ENCODE measurements at places on chromosomes 2 and 18. TPM values are rescaled to one million over a fixed set of nuclear protein-coding genes. Genes with fewer than 3 reads are reported as not detected.

GRCh38 chr18:79945118-79946042 lies 6.1 kb downstream of the SLC66A2 start:
- no peak for DNase-seq

DNA sequence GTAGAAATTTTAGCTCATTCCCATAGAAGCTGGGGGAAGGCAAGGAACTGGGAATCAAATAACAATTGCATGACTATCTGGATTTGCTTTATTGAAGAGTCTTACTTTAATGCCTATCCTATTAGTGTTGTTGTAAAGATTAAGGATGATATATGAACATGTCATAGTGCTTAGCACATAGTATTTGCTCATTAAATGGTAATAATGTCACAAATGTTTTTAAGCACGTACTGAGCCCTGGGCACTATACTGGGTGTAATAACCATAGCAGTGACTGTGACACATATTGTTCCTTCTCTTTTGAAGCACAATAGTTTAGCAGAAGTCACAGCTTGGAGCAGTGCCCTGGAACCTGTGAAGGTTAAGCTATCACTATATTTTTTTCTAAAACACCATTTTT lies 47.2 kb upstream of the DTNB start:
- no peak for DNase-seq

DNA sequence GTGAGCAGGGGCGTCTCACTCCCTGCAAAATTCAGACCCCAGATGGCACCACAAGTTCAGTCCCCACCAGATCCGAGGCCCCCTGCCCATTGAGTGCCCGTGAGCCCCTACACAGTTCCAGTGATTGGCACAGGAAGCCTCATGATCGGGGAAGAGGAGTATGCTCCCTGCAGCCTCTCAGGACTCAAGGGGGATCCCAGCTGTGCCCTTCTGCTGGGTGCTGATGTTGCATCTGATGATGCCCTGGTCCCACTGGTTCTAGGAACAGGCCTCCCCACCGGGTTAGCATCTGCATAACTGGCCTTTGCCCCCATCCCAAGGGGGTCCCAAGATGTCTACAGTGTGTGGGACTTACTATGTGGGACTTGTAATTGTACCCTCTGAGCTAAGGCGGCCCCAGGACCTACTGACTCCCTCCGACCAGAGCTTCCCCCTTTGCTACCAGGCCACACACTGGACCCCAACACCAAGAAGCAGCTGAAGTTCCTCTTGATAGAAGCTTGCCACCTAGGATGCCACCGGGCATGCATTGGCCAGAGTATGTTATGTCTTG lies 8.6 kb downstream of the ALPG start:
- DNase-seq = no peak

- no peak for DNase-seq
These were observed 1105.1 kb upstream of the PIK3C3 start for GRCh38 chr18:40849886-40850285.

The PDE1A gene
- total RNA-seq = 1.9 TPM

The NGEF gene
- total RNA-seq = 1.3 TPM
